ENCODE measurements at places on chromosomes 13 and 19.

DNA sequence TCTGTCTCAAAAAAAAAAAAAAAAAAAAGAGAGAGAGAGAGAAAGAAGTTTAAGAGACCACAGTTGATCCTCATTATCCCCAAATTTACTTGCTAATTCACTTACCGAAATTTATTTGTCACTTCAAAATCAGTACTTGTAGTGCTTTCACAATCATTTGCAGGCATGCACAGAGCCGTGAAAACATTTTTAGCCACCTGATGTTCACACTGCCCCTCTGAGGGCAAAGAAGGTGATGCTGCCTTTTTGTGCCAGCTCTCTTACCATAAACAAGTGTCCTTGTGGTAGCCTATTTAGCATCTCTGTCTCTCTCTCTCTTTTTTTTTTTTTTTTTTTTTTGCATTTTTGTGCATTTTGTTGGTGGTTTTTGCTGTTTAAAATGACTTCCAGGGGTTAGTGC lies 24.1 kb upstream of the CASP14 start:
- no peak for DNase-seq

DNA sequence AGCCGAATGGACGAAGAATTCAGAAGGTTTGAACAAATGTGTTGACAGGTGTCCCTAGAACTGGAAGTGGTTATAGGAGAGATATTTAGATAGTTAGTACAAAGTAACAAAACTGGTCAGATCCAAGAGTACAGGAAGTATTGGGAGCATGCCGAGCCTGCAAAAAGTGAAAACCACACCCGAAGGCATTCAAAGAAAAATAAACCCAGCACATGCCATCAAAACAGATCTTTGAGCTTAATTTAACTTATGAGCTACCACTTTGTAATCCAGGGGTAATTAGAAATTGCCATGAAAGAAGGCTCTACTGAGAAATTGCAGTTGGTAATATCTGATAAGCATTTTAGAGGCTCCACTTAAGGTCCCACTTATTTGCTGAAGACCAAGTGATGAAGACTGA lies 214.2 kb downstream of the DNAJC15 start:
- no peak for DNase-seq

DNA sequence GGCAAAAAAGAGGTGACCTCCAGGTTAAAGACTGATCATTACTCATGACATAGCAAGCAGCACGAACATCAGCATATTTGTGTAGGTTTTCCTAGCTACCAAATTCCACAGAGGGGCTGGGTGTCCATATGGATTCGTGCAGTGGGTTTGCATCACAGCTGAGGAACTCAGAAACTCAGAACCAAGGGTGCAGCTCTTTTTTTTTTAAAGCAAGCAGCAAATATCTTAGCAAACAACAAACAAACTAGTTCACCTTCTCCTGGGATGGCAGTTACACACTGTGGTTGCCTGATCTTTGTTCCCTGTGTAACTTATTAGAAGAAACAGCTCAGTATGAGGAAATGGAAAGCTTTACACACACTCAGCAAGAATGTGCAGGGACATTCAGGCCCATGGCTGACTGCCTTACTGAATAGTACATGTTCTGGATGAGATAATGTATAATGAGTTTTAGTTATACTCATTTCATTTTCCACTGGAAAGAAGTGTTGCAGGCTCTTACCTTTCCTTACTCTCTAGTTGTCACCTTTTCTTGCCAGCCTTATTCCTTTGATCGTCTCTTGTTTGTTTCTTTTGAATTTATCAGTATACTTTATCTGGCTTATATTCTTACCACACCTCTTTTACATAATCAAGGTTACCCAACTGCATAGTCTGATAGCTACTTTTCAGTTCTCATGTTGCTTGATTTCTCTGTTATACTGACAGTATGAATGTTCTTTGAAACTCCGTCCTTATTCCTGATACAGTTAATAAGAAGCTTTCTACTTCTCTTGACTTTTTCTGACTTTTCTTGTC lies 4.3 kb downstream of the NDFIP2 start:
- no peak for DNase-seq

- no peak for DNase-seq
Observed at GRCh38 chr13:44756276-44756810, 180.2 kb upstream of the TSC22D1 start.

DNA sequence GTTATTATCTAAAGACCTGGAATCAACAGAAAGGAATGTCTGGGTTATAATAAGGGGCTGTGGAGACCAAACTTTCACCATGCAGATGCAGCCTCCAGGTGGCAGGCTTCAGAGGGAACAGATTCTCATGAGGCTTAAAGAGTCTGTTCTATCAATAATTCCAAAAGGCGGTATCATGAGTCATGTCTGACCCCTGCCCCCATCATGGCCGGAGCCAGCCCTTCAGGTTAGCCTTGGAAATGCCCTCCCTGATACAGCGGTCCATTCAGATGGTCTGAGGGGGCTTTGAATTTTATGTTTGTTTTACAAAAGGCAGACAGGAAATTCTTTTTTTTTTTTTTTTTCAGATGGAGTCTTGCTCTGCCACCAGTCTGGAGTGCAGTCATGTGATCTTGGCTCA lies 21.7 kb upstream of the LAMP1 start:
- DNase-seq = no peak

DNA sequence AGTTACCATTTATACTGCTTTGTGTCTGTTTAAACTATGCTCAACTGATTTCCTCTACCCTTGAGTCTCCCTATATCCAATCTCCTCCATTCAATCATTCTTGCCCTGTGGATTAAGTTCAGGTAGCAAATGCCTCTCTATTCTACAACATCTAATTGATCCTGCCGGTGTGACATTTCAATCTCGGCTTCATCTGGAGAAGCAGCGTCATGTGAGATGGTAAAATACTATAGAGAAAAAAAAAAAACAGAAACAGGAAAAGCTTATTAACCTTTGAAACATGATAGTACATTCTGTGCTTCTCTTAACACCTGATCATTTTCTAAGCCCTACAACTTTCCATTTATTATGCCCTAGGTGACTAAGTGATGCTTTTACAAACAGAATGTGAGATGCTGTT lies 89.4 kb downstream of the KCTD12 start:
- DNase-seq = no peak

DNA sequence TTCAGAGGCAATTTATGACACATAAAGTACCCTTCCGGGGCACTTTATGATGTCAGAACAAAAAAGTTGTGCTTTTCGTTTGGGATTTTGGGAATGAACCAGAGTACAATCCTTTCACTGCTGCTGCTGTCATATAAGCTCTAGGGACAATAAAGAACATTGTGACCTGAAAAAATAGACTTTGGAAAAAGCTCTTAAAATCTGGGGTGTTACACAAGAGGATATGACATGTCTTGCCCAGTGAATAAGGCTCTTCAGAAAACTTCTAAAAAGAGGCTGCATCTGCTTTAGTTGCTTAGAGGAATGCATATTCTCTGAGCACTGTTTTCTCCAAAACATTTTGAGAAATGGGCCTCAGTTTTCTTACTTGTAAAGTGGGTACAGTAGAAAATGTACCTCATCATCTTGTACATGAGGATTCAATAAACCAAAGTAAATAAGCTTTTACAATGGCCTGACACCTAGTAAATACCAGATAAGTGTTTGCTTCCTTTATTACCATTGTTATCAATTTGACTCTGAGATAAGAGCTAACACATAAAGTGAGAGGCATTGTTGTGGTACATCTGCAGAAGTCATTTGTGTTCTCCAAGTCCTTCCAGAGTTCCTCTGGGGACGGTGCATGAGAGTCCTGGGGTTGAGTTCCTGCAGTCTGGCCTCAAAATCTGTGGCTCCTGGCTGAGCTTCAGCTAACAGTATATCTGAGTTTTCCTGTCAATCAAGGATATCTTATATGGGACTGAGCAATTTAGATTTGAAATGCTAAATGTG lies 67.4 kb upstream of the EDNRB start:
- DNase-seq = no peak

DNA sequence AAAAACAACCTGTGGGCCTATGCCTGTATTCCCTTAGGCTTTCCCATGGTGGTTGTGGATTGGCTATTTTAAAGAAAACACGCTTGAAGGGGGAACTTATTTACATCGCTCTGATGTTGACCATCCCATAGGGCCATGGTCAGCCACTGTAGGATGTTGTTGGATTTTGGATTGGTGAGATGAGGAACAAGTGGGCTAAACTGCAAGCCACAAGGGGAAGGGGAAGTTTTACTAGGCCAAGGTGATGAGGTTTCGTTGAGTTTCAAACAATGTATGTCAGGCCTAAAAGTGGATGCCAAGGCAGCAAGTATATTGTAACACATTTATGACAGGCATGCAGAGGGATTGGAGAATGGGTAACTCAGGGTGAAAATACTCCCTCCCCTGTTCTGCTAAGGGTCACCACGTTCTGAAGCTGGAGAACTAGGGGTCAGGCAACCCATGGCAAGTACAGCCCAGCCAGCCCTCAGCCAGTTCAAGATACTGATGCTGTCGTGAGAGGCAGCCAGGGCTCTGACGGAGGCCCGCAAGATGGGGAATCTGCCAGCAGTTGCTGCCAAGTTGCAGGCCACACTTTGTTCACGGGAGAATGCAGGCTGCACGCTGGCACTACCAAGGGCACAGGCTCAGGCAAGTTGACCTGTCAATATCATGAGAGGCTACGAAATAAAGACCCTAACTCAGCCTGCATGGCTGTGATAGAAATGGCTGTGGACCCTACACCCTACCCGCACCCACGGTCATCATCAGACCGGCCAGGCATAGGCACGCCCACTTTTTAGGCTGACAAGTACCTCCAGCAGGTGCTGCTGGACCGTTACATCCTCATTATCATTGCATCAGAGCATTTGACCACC lies 11.1 kb downstream of the IRGC start:
- DNase-seq = no peak

GRCh38 chr13:100461309-100462030 lies 127.1 kb downstream of the GGACT start:
- DNase-seq = no peak

DNA sequence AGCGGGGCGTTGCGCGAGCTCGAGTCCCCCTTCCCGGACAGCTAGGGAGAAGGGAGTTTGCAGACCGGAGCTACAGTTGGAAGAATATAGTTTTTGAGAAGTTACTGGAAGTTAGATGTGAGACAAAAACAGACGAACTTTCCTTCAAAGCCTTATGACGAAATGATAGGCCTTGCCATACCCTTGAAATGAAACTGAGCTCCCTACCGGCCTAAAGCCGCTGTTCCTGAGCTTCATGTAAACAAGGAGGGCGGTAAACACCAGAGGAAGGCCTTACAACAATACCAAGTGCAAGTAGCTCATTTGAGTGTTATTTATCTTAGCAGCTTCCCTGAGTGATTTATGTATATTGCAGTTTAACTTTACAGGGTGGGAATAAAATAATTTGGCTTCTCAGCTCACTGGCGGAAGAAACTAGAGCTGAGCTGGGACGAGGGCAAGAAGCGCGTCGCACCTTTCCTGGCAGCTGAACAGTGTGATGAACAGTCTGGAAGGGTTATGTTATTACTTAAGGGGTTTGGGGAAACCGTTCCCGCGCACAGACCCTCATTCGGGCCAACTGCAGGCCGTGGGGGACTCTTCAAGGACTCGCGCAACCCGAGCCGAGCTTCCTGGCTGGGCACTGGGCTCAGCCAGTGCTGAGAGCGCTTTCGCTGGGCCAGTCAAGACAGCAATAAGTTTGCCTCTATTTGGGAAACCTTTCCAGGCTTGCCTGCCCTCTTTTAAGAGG lies 111.2 kb downstream of the KCNRG start:
- DNase-seq = no peak
